Activated CD4-positive, alpha-beta T cell treated with anti-CD3 and anti-CD28 coated beads for 36 hours (primary cell): ENCODE measurements at places on chromosomes 1 and 21. TPM values are rescaled to one million over a fixed set of nuclear protein-coding genes. Genes with fewer than 3 reads are reported as not detected.

GRCh38 chr1:233675446-233675845 is 61.5 kb downstream of the KCNK1 start:
- no peak for DNase-seq

DNA sequence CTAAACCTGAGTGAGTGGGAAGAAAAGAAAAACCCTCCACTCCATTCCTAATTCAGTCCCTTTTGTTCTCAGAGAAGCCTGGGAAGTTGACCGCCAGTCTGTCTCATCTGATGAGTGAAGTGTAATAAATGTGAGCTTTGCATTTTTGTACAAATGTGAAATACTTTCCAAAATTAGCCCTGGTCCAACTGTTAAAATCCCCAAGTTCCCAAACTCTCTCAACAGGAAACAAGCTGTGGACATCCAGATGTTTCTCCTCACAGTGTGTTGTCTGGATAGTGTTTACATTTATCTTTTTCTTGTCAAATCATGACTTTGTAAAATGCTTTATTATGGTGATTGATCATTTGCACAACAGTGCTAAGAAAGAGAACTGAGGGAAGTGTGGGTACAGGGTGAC is 145.1 kb downstream of the TM2D1 start:
- no peak for DNase-seq

Gene KCNE1
- total RNA-seq: 0.07 TPM

- DNase-seq: no peak
Measured at GRCh38 chr1:184035719-184036516, 1.6 kb downstream of the COLGALT2 start.

DNA sequence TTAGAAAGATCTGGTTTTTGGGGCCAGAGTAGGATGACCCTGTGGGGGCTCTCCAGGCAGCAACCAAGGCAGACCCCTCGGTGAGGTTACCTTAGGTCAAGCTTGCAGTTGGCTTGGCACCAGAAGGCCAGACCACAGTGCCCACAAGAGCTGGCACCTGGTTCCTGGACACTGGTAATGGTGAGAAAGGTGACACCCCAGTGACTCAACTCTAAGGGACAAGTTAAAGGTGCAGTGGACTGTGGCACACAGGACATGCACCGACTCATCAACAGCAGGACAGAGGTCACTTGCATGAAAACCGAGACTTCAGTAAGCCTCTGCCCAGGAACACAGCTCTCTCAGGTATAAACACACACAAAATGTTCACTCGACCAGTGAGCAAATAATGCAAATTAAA is 6.7 kb downstream of the LRRC38 start:
- DNase-seq: no peak

DNA sequence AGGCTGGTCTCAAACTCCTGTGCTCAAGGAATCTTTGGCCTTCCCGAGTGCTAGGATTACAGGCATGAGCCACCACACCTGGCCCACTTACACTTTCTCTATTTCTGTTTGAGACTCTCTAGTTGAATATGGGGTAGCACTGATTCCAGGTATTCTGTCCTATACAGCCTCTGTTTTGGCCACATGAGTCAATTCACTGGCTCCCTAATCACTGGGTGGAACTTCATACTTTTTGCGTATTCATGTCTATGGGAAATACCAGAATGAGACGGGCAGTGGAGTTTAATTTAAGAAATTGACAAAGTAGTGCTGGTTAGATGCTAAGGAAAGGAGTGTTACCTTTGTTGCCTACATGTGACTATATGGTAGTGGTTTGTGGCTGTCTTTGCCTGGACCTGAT is 35.5 kb downstream of the MACF1 start:
- no peak for DNase-seq

Gene SPATA46
- total RNA-seq: not detected

DNA sequence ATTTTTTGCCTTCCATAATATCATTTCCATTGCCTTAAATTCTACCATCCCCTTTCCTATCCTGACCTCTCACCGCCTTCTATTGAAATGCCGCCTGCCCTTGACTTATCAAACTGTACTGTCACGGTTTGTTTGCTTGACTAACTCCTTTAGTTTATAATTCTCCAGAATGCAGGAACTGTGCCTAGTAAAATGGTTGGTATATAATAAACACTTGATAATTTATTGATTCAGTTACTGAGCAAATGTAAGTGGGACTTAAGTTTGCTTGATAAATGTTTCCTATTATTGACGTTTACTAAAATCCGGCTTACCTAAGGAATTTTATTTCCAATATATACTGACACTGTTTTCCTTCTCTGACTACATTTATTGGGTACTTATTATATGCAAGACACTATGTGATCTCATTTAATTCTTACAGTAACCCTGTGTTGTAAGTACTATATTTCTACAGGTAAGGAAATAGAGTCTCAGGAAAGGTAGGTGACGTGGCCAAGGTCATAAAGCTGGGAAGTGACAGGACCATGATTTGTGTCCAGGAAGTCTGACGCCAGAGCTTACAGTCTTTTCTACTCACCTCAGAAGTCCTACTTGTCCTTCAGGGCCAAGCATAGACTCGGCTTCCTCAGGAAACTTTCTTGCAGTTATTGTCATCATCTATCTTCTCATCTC is 35.7 kb downstream of the DPT start:
- no peak for DNase-seq

DNA sequence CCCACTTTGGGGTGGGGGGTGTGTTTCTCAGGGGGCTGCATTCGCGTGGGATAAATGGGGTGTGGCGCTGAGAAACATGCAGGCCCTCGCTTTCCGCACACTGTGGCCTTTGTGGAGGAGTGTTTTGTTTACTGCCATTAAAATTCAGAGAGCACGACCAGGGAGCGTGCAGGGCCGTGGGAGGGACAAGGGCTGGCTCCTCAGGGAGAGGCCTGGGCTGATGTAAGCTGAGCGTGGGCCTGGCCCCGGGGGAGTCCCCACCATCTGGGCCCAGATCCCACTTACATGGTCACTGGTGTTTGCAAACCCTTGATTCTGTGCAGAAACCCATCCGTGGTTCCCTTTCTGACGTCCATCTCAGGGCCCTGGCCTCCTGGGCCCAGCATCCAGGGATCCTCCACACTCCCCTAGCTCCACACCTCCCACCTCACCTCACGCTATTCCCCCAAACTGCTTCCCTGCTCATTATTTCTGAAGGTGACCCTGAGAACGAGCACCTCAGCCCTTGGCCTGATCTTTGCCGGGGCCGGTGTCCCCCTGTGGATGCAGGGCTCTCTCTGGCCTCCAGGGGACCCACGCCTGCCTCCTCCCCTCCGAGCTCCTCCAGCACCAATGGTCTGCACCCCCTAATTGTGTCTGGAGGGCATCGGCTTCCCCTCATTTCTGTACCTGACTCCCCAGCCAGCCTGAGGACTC is 92.5 kb upstream of the SIM2 start:
- DNase-seq: no peak

- DNase-seq: no peak
Measured at GRCh38 chr1:84430546-84430945, 32.3 kb downstream of the DNASE2B start.

DNA sequence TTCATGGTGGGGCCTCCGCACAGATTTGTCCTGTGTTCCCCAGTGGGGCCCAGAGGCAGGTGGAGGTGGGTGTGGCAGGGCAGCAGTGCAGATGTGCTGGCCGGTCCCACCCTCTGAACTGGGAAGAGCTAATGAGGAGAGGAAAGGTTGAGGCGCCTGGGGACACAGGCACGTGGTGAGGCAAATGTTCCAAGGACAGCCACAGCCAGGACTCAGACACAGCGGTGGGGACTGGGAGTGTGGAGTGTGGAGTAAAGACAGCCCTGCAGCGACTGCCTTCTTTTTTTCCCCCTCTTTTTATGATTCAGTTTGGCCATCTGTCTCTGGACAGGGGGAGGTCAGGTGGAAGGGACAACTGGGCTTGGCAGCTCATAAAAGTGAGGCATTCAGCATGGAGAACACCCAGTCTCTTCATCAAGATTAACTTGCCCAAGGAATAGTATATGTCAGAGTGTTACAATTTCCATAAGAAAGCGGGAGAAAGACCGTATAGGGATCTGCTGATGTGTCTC is 104.2 kb upstream of the GCLM start:
- DNase-seq: no peak

GRCh38 chr1:39084191-39084590 is 58.0 kb downstream of the NDUFS5 start:
- no peak for DNase-seq

GRCh38 chr1:87052400-87052799 is 138.0 kb downstream of the HS2ST1 start:
- DNase-seq: no peak

Gene FALEC
- total RNA-seq: 0.34 TPM

Gene NFIA
- 3.2 TPM for total RNA-seq

Gene OR2L2
- 0.12 TPM for total RNA-seq

Gene GJB5
- not detected for total RNA-seq

DNA sequence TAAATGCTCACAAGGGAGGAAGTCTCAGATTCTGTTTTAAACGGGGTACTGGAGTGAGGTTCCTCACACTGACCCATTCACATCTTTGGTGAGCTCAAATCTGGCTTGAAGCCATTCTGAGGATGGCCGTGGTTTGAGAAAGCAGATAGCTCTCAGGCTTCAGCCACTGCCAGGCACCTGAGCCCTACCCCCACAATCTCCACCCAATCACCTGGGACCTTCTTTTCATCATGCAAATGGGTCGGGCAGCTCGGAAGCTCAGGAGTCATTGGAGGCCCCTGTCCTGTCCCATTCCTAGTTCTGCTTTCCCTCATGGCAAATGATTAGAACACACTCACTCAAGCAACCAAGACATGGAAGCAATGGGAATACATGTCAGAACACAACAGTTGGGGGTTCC is 141.4 kb upstream of the ETS2 start:
- DNase-seq: no peak

DNA sequence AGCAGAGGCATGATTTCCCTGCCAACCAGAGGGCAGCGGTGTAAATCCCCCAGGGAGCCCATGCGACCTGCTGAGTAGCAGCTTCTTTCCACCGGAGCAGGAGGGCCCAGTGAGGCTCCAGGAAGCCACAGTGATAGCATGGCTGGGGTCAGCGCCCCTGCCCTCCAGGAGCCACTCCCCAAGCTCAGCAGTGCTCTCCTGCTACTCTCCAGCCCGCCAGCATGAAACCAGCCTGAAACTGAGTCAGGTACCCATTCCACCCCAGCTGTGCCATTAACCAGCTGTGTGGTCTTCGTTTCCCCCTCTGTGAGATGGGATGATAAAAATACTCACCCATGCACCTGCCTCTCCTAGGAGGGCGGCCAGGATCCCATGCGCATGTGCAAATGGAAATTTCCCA is 123.8 kb upstream of the TMEM51 start:
- DNase-seq: no peak

DNA sequence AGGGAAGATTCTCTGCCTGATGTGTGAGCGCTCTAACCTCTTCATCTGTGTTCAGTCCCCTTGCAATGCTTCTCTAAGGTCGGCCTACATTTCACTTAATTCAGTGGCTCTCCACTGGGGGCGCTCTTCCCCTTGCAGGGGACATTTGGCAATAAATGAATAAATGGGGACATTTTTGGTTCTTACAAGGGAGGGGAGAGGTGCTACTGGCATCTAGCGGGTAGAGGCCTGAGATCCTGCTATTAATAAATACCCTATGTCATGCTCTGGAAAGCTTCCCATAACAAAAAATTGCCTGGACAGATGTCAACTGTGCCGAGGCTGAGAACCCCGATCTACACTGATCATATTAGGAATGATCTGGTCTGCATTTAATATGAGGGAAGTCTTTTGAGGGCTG is 25.9 kb upstream of the DNAJC11 start:
- DNase-seq: peak; percentile 81

Gene MANEAL
- 1.0 TPM for total RNA-seq

Gene KDM5B
- total RNA-seq: 45.9 TPM

DNA sequence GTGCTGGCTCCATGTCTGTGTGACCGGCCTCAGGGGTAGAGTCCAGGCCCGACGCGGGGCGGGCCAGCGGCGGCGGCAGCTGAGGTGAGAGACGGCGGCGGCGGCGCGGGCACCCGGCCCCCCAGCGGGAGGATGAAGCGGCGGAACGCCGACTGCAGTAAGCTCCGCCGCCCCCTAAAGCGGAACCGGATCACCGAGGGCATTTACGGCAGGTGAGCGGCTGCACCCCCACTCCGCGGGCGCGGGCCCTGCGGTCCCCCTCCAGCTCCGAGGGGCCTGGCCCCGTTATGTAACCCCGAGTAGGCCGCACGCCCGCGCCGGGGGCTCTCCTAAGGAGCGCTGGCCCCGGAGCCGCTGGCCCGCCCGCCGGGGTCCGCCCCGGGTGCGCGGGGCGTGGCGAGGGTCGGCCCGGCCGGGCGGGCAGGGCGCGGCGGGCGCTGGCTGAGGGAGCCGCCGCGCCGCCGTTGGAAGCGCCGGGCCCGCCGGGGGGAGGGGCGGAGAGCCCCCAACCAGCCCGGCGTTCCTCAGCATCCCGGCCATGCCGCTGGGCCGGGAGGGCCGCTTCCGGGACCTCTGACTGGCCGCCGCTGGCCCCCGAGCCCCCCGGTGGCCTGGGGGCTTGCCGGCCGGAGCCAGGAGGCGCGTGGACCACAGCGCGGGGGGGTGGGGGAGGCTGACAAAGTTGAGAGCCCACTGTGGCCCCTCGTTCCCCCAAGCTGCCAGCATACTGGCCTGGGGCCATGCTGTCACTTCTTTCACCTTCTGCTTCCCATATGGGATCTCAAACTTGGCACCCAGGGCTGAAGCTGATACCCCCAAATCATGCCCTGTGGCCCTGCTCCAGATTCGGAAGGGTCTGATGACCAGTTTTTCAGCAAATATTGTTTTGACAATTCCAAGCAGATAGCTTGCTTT is 527 bp downstream of the MACO1 start:
- no peak for DNase-seq

DNA sequence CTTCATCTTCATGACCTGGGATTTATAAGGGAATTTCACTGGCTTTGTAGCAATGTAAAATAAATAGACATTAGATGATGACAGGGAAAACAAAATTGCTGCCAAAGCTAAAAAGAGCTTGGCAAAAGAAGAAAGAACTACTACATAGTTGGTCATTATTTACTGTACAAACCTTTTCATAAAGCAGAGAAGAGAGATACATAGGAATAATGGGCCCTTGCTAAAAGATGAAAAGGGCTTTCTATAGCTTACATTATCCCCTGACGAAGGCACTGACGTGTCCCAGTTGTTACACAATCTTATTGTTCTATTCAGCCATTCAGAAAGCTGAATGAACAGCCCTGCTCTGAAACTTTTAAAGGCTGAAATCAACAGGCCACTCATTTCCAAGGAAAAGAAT is 57.1 kb downstream of the ZC3H11B start:
- no peak for DNase-seq

GRCh38 chr1:162554258-162554657 is 7.3 kb upstream of the UAP1 start:
- no peak for DNase-seq

Gene HCRTR1
- not detected for total RNA-seq

DNA sequence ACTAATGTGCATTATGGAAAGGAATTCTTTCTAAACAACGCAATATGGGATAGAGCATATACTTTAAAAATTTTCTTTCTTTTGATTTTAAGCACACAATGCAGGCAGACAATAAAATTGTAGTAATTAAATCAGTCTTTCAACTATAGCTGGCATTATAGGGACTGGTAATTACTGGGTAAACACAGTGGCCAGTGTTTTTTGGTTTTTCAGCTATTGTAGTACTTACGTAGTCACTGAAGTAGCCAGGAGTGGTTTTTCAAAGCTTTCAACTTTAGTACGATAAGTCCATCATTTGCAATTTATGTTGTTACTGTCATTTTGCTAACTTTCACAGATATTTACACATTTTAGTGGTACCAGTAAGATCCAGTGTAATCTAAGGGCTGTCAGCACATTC is 50.6 kb downstream of the RAB3GAP2 start:
- DNase-seq: no peak

- DNase-seq: peak; percentile 8
Measured at GRCh38 chr1:6703016-6703415, 1.4 kb upstream of the DNAJC11 start.

- DNase-seq: no peak
Measured at GRCh38 chr1:172674831-172675613, 16.1 kb downstream of the FASLG start.
